ENCODE measurements at places on chromosomes 5 and 9.

DNA sequence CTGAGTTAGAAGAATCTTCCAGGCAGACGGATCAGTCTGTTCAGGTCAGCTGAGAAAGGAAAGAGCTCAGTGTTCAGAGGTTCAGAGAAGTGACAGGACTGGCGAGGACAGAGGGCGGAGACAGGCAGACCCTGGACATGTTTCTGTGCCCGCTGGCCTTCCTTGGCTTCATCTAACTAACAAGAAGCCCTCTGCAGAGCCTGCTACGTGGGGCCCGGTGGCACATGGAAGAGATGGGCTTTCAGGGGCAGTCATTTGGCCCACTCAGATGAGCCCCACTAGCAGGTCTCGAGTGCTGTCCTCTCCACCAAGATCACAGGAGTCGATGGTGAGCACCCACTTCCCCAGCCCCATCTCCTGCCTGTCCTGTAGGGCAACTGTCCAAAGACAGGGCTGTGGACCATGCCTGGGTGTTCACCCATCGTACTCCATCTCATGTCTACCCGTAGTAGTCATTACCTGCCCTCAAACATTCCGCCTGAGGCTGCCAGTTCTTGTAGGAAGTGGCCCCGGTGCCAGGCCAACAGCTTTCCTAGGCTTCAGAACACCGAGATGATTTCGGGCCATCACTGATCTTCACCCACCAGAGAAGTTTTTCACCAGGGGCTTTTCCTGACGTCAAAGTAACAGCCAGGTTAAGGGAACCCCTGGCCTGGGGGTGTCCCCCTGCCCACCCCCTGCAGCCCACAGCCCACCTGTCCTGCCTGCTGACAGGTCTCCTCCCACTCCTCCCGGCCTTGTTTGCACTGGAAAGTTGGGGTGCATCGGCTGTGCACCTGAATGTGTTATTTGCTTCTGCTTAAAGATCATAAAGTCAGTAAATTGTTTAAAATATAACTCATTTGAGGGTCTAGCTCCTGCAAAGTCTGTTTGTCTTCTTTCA, 14.0 kb downstream of the IRX2 start:
- DNase-seq: no peak

GRCh38 chr9:14889451-14889850, 20.8 kb downstream of the FREM1 start:
- DNase-seq: no peak

- DNase-seq: no peak
Measured at GRCh38 chr9:134332841-134333233, 6.6 kb downstream of the RXRA start.

- DNase-seq: no peak
Measured at GRCh38 chr5:170628028-170628427, 124.2 kb downstream of the KCNIP1 start.

- no peak for DNase-seq
Measured at GRCh38 chr9:91813176-91813795, 136.7 kb downstream of the ROR2 start.

- peak; percentile 41 for DNase-seq
Measured at GRCh38 chr9:33129886-33130881, 37.0 kb downstream of the B4GALT1 start.

DNA sequence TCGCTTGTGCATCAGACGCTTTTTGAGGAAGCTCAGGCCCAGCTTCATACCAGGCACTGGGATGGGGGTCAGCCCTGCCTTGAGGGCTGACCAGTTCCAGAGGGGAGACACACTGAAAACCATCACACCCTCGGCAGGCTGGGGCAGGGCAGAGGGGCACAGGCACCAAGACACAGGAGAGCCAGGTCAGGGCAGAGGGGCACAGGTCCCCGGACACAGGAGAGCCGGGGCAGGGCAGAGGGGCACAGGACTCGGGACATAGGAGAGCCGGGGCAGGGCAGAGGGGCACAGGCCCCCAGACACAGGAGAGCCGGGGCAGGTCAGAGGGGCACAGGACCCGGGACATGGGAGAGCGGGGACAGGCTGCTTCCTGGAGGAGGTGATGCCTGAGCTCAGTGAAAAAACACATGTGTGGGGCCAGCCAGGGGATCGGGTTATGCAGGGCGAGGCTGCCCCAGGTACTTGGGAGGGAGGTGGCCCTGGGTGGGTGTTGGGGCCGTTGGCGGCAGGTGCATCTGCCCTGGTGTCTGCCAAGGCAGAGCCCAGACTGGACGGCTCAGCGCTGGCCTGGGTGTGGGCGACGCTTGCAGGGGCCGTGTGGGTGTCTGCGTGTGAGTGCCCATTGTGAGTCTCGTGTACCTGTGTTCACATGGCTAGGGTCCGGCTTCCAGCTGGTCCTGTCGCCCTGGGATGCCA, 15.1 kb upstream of the SLC2A6 start:
- DNase-seq: no peak

- no peak for DNase-seq
Measured at GRCh38 chr9:89493671-89494070, 4.2 kb downstream of the SEMA4D start.

GRCh38 chr9:108386859-108387384, 468.9 kb downstream of the ACTL7B start:
- peak; percentile 52 for DNase-seq

GRCh38 chr9:118693645-118694044, 675.6 kb downstream of the BRINP1 start:
- peak; percentile 3 for DNase-seq

- no peak for DNase-seq
Measured at GRCh38 chr5:39137819-39138451, 63.7 kb upstream of the RICTOR start.

GRCh38 chr9:14348123-14348372, 34.1 kb upstream of the NFIB start:
- DNase-seq: peak; percentile 14

DNA sequence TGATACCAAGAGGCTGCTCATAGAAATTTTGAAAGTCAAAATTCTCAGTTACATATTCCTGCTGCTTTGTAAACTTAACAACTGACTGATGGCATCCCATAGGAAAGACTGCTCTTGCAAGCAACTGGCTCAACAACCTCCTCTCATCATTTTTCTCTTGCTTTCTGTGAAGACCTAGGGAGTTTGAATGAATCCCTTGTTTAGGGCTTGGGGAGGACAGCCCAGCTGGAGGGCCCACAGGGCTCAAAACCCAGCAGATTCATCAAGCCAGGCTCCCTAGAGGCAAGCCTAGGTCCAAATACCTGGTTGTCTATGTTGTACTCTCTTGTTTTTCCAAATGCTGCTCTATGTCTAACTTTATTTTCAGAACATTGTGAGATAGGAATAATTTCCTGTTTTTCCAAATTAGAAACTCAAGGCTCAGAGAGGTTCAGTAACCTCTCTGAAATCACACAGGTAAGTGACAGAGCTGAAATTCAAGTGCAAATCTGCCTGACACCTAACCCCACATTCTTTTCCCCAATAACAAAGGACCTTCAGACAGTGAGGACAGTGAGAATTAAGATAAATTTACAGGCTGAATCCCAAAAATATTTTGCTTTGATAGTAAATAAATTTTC, 558.9 kb upstream of the KLF4 start:
- DNase-seq: peak; percentile 40
